Nucleus accumbens (tissue), 56 donors: ENCODE measurements at places on chromosomes 6 and 20.

DNA sequence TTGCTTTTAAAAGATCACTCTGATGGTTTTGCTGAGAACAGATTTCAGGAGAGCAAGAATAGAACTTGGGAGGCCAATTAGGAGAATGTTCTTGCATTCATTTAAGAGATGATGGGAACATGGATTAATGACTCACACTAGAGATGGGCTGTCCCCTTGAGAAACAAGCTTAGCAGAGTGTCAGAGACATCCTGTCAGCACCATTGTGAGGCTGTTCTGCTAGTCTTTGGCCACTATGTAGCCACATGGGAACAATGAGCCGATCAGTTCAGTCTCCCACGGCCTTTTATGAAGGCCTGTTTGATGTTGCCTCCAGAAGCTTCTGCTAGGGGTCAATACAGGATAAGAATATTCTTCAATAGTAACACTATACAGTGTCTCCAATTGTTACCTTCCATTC is 113.0 kb upstream of the EYA4 start:
- DNase-seq: no peak

- DNase-seq: no peak
Measured at GRCh38 chr6:158489441-158489840, 70.5 kb upstream of the TMEM181 start.

DNA sequence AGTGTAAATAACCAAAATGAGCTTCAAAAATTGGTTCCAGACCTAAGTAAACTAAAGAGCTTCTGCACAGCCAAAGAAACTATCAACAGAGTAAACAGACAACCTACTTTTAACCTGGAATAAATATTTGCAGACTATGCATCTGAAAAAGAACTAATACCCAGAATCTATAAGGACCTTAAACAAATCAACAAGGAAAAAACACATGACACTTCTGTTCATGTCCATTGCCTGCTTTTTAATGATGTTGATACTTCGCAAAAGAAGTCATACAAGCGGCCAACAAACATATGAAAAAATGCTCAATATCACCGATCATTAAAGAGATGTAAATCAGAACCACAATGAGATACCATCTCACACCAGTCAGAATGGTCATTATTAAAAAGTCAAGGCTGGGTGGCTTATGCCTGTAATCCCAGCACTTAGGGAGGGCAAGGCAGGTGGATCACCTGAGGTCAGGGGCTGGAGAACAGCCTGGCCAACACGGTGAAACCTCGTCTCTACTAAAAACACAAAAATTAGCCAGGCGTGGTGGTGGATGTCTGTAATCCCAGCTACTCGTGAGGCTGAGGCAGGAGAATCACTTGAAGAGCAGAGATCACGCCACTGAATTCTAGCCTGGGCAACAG is 42.5 kb upstream of the DST start:
- DNase-seq: no peak

GRCh38 chr6:39952167-39952566 is 17.9 kb upstream of the MOCS1 start:
- no peak for DNase-seq

- DNase-seq: no peak
Measured at GRCh38 chr20:44627364-44628010, 24.0 kb downstream of the ADA start.

GRCh38 chr6:169555971-169556617 is 145.7 kb downstream of the WDR27 start:
- DNase-seq: no peak
